CD8-positive, alpha-beta T cell (primary cell): ENCODE measurements at places on chromosomes 7 and 10. TPM values are rescaled to one million over a fixed set of nuclear protein-coding genes. Genes with fewer than 3 reads are reported as not detected.

AMZ1 gene
- 0.54 TPM for total RNA-seq

- no peak for DNase-seq
These were observed 142.9 kb downstream of the PTPRN2 start for GRCh38 chr7:158444501-158445420.

RBP3 gene
- not detected for total RNA-seq

DNA sequence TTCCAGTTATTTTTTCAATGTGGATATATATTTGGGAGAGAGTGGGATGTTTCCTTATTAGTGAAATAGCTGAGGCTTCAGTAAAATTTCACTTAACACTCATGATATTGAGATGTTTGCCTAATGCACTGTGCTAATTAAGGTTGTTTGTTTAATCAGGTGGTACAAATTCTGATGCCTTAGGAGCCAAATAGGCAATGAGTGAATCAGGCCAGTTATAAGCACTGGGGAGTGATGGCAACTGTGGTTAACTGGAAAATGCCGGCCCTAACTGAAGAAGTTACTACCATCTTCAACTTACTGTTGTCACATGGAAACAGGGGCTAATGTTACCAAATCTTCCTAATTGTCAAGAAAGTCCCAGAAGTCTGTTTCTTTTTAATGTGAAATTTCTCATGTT, 32.0 kb downstream of the VCL start:
- DNase-seq = no peak

DNA sequence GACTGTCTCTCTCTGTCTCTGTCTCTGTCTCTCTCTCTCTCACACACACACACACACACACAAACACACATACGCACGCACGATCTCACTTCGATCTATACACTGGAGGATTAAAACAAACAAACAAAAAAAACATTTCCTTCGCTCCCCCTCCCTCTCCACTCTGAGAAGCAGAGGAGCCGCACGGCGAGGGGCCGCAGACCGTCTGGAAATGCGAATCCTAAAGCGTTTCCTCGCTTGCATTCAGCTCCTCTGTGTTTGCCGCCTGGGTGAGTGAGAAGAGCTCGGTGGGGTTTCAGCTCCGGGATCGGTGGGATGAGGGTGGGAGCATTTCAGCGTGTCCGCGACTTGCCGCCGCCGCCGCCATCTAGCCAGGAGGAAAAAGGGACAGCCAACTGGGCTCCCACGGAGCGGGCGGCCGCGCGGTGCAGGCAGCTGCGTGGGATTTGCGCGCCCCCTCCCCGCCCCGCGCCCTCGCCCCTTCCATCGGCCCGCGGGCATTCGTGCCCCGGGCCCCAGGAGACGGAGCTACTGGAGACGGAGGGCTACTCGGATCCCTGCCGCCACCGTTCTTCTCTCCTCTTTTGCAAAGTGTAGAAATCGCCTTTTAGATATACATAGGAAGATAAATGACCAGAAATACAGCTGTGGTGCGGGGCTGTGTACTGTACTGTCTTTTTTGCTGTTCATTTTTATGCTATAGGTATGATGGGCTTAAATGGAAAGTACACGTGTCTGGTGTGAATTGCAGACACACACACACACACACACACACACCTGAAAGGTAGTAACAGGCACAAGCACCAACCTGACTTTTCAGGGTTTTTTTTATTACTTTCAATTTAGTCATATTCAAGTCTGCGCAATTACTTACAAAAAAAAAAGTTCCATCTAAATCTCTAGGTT, 581 bp downstream of the PTPRZ1 start:
- no peak for DNase-seq

DNA sequence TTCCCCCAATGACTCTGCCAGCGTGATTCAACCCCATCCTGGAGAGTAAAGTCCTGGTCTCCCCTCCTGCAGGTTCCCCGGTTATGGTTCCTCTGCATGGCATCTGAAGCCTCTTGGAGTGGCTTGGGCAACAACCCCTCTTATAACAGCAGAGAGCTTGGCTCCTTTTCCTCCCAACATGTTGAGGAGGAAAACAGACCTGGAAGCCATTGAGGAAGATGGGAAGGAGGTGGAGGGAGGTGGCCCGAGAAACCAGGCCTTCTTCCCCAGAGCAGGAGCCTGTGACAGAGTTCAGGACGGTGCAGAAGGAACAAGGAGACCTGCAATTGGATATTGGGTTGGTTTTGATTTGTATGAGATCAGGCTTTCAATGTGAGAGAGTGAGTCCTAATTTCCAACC, 184.0 kb upstream of the ADCY1 start:
- no peak for DNase-seq

DNA sequence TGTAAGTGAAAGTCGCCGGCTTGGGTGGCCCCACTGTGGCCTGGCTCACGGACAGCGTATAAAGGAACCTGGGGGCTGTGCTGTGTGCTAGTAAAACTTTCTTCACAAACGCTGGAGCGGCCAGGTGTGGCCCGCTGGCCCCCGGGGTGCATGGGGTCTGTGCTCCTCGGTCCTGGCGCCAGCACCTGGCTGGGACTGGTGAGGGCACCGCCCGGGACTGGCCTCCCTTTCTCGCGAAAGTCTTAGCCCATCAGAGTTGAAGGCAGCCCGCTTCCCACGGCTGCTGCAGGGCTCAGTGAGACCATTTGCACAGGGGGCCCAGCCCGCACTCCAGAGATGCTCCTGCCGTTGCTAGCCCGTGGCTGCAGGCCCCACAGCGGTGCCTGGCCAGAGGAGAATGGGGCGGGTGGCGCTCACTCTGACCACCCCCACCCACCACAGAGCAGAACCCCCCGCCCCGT, 5.8 kb downstream of the PWWP2B start:
- DNase-seq = no peak

- peak; percentile 42 for DNase-seq
These were observed 31.8 kb downstream of the ARL3 start for GRCh38 chr10:102682416-102682815.

GRCh38 chr10:70306181-70306705, 22.4 kb upstream of the NPFFR1 start:
- no peak for DNase-seq

ADAM22 gene
- total RNA-seq = 1.7 TPM

OR6B1 gene
- not detected for total RNA-seq

PDSS1 gene
- 3.7 TPM for total RNA-seq

DNA sequence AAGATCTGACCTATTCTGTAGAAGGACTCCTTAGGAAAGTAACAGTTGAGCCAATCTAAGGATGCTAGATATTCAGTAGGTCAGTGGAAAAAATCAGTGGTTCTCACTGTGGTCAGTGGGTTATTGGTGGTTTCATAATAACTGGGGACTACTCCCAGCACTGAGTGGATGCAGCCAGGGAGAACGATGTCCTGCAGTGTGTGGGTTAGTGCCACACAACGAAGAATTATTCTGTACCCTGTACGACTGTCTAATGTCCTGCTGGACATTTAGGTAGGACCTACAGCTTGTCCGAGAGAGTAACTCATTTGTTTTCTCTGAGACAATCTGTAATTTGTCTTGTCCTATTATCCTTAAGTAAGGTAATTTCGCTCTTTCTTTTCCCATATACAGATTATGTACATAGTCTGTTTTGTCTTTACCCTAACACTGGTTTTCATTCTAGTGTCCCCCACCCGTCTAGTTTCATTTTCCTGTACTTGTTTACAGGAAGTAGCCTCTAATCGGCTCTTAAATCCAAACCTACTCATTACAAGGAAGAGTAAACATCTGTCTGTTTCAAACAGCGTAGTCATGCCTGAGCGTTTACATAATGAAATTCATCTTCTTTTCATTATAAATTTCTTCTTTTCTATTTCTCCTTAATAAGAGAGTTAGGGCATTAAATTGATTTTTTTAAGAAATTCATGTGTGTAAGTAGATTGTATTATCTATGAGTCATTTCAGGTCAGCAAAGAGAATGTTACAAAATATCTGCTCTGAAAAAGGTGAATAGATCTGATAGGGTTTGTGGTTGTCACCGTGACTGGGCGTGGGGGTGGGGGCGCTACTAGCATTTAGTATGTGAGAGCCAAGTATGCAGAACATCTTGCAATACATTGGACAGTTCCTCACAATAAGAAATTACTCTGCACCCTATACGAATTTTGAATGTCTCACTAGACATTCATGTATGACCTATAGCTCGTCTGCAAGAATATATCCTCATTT, 8.3 kb upstream of the ZC3HAV1L start:
- peak; percentile 78 for DNase-seq

AGBL3 gene
- 2.7 TPM for total RNA-seq

DNA sequence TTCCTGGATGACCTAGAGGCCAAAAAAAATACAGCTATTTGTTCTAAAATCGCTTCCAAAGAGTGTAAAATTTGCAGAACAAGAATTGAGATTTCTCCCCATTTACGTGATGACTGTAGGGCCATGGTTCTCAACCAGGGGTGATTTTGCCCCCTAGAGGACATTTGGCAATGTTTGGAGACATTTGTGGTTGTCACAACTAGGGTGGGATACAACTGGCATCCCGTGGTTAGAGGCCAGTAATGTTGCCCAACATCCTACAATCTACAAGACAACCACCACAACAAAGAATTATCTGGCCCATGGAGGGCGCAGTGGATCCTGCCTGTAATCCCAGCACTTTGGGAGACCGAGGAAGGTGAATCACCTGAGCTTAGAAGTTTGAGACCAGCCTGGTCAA, 22.8 kb upstream of the MALSU1 start:
- no peak for DNase-seq

GRCh38 chr7:149471289-149471953, 10.6 kb upstream of the ZNF777 start:
- no peak for DNase-seq
